ENCODE measurements at places on chromosomes 6 and 20.

DNA sequence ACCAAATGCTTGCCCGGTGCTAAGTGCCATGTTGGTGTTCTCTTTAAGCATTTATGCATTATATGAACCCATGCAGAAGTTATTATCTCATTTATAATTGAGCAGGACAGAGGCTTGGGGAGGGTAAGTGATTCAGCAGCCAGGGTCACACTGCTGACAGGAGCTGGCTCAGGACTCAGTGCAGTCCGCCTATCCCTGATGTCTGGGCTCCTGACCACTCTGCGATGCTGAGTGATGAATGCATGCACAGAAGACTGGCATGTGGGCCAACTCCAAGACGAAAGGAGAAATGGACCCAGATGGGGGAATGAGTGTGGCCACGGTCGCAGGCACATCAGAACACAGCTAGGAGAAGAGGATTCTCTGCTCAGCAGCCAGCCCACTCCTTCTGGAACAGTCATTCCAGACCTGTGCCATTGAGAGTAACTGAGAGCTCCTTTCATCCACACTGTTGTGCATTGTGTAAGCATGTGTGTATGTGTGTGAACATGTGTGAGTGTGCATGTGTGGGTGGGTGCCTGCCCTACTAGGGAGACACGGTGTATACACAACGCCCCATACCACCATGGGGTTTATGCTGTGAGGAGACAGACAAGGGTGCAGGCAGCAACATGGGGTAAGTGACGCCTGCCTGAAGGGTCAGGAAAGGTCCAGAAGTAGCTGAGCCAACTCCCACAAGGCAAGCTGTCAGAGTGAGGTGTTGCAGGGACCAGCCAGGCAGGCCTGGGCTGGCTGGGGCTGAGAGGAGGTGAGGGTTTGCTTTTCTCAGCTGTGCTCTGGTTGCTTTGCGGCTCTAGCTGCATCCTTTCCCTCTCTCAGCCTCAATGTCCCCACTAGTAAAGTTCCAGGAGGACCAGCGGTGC lies 97.8 kb upstream of the PMEPA1 start:
- no peak for DNase-seq

DNA sequence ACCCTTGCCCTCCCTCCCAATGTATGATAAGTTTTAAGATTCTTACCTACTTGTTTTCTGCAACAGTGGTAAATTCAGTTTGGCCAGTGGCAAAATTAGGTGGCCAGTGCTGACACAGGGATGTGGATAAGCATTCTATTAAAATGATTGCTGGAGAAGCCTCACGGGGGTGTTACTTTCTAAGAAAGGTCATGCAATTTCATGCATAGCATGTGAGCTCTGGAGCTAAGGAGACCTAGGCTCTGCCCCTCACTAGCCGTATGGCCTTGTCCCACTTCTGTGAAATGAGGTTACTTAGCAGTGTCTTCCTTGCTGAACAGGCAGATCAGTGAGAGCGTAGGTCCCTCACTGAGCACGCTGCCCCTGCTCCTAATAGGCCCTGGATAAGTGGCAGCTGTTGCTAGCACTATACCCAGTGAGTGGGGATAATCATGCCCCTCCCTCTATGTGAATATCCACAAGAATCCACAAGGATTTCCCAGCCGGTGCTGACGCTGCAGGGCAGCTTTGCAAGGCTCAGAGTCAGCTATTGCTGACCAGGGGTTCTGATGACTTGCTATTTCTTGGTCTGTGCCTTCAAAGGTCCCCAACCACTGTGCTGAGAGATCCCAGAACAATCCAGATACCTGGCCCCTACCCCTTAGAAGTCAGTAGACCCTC lies 86.5 kb upstream of the MRPS10 start:
- DNase-seq: no peak

- no peak for DNase-seq
Measured at GRCh38 chr20:56922497-56922896, 293.4 kb downstream of the TFAP2C start.

- no peak for DNase-seq
Measured at GRCh38 chr20:46814366-46815232, 80.0 kb upstream of the EYA2 start.

DNA sequence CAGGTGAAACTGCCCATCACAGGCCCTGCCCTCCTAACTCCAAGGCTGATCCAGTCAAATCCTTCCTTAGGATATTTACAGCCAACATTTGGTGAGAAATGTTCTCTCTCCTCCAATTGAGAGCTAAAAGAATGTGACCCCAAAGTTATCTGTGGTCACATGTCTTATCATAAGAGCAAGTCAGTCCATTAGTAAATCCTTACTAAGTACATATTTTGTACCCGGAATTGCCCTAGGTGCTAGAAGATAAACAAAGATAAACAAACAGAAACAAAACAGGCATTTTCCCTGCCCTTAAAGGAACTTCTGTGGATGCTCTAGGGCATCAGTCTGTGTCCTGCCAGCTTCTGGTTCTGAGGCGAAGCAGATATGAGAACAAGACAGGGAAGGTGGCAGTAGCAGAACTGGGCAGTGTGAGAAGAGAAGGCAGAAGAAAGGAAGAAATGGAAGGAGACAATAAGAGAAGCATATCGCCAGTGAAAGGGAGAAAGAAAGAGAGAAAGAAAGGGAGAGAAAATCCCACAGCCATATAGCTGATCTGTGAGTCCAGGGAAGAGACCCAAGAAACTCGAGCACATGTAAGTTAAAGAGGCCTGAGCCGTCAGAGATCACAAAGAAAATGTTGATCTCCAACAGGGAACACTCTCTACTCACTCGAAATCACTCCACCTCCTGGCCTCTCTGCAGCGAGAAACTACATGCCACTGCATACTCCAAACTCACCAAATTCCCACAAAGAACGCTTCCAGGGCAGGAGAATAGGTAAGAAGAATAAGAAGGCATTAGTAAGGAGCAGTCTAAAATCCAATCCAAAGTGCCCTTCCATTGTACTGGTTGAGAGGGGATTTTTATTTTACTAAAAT lies 41.7 kb downstream of the CDK5RAP1 start:
- no peak for DNase-seq

GRCh38 chr6:104843229-104843628 lies 16.5 kb downstream of the HACE1 start:
- no peak for DNase-seq

DNA sequence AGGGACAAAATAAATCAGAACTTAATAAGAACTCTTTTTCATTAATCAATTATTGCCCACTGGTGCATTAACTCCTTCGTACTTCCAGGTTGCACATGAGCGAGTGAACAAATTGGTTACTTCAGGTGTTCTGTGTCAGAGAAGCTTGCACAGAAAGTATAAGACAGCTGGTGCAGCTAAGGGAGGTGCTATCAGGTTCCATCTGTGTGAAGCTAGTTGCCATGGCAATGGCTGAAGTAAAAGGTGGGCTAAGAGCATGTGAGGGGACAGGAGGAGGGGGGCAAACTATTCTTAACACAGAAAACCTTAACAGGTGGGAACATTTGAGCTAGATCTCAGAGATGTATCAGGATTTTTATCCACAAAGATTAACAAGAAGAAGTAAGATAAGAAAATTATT lies 81.6 kb downstream of the MANEA start:
- no peak for DNase-seq

GRCh38 chr6:105022416-105022815 lies 65.5 kb downstream of the LIN28B start:
- no peak for DNase-seq

DNA sequence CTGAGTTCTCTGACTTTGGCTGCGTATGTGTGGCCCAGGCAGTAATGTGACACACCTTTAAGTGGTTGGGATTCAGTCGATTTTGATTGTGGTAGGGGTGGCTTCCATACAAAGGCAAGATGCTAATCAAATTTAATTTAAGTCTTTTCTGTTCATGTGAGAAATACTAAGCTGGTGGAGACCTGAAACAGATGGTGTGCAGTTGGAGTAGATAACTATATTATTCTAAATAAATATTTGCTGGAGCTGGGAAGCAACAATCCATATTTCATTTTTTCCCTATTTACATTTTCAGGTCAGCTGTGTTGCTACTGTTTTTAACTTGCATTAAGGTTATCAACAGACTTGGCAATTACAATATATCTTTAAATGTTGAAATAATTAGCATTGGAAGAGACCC lies 67.4 kb upstream of the C20orf144 start:
- DNase-seq: no peak

All from adrenal gland (tissue), 19 donors.